ENCODE measurements at places on chromosomes 2 and 18.

GRCh38 chr2:163044114-163044513, 205.5 kb upstream of the KCNH7 start:
- no peak for DNase-seq

DNA sequence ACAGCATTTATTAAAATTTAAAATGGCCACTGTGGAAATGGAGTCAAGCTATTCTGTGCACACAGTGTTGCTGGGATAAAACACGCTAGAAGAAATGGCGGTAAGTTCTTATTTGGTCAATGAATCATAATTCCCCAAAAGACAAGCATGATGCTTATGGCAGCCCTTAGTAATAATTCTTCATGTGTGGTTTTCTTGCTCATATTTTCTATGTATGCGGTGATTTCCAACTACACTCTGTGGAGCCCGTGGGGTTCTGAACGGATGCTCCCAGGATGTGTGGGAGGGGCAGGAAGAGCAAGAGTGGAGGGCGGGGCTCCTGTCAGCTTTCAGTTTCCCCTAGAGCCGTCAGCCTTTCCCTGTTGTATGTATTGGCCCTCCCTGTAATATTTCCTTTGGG, 91.7 kb upstream of the RMDN2 start:
- no peak for DNase-seq

GRCh38 chr2:19895535-19895934, 6.2 kb downstream of the TTC32 start:
- DNase-seq, result no peak

- DNase-seq, result no peak
Observed at GRCh38 chr18:63141778-63142176, 177.8 kb downstream of the BCL2 start.

- DNase-seq, result no peak
Observed at GRCh38 chr18:77084688-77085035, 47.9 kb downstream of the MBP start.

GRCh38 chr2:3523551-3524041, 4.3 kb upstream of the ADI1 start:
- no peak for DNase-seq

DNA sequence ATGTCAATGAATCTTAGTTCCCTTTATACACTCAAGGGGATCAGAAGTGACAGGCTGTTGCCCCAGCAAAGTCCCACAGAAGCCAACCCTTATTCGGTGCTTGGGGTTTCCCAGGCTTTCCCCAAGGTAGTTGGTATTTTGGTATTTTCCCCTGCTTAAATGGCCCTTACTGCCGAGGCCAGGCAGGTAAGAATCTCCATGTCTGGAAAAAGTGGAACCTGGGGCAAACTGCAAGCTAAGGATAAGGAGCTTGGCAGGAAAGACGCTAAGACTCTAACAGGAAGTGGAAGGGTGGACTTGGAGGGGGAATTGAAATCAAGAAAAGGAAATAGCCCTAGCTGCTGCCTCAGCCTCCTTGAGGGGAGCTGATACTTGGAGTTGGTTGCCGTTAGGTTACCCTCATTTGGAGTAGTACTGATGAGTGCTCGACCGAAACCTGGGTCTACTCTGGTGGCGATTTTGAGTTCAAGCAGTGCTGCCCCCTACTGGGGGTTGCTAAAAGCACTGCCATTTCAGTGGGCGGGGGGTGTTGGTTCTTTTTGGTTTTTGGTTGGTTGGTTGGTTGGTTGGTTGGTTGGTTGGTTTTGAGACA, 3.3 kb upstream of the GPBAR1 start:
- DNase-seq, result no peak

- no peak for DNase-seq
Observed at GRCh38 chr2:15826273-15826717, 114.1 kb upstream of the MYCN start.

GRCh38 chr18:31274931-31275330, 43.0 kb upstream of the DSG1 start:
- no peak for DNase-seq

DNA sequence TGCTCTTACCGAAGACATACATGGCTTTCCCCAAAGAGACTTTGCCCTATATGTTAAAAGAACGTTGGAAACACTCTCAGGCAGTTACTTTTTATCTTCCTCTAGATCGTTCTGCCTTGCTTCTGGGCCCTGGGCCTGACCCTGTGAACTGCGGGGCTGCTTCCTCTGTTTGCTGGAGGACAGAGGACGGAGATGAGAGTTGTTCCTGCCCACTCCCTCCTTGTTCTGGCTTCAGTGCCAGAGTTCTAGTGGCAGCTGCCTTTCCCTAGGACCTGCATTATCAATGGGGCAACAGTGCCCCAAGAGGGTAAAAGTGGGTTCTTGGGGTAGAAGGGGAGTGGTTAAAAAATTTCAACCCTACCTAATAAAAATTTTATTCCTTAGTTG, 6.5 kb upstream of the FN1 start:
- DNase-seq, result no peak

GRCh38 chr18:62289047-62289446, 36.1 kb upstream of the TNFRSF11A start:
- no peak for DNase-seq

DNA sequence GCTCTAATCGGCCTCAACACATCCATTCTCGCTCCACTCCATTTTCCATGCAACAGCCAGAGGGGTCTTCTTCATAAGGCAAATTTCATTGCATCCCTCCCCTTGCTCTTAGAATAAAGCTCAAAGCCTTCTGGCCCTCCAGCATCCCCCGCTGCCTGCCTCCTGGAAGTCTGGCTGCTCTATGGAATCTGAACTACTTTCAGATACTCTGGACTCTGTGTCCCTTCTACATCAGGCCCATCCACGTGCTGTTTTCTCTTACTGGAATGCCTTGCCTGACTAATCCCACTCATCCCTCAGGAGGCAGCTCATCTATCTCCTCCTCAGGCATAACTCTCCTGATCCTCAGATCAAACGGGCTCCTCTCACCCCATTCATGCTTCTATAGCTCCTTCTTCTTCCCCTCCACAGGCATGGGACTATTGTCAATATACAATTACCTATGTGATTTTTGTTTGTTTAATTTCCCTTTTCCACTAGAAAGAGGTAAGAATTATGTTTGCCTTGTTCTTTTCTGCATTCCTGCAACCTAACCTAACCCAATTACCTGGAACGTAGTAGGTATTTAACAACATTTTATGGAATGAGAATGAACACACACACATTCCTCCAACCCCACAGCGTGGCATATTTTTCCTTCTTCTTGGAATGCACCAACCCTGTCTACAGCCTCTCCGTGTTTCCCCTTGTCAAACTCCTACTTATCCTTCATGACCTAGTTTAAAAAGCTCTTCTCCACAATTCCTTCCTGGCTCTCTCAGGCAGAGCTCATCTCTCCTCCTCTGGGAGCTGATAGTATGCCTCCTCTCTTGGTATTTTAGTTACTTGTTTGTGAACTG, 49.5 kb downstream of the LBH start:
- DNase-seq, result no peak

Data from activated gamma-delta T cell (primary cell).